Panc1 (cell line): ENCODE measurements at places on chromosomes 11 and 22. TPM values are rescaled to one million over a fixed set of nuclear protein-coding genes. Genes with fewer than 3 reads are reported as not detected.

The FOLR2 gene
- not detected for total RNA-seq

DNA sequence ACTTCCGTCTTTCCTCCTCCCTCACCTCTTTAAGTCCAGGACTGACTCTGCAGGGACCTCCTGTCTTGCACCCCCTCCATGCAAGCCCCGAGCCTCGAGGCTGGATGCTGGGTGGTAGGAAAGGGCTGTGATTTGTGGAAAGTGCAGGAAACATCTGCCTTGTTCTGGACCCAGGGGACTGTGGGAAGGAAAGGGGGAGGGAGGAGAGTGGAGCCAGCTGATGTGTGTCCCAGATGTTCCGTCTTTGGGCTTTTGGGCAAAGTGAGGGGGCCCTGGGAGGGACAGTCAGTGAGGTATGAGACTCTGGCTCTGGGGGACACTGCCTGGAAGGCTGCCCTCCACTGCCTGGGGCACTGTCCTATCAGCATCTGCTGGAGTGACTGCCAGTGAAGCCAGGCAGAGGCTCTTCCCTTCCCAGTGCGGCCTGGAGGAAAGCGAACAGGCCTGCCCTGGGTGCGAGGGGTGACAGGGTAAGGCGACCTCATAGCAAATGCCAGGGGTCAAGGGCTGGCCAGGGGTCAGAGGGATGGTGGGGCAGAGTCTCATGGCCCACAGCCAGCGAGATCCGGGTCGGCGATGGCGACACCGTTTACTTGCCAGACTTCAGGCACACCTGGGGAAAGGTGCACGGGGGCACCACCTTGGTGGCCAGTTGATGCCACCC lies 1.7 kb downstream of the MRGPRD start:
- no peak for DNase-seq

The ADM2 gene
- total RNA-seq: 3.9 TPM

- DNase-seq: no peak
These were observed 98.2 kb upstream of the SLC6A5 start for GRCh38 chr11:20501252-20501651.

DNA sequence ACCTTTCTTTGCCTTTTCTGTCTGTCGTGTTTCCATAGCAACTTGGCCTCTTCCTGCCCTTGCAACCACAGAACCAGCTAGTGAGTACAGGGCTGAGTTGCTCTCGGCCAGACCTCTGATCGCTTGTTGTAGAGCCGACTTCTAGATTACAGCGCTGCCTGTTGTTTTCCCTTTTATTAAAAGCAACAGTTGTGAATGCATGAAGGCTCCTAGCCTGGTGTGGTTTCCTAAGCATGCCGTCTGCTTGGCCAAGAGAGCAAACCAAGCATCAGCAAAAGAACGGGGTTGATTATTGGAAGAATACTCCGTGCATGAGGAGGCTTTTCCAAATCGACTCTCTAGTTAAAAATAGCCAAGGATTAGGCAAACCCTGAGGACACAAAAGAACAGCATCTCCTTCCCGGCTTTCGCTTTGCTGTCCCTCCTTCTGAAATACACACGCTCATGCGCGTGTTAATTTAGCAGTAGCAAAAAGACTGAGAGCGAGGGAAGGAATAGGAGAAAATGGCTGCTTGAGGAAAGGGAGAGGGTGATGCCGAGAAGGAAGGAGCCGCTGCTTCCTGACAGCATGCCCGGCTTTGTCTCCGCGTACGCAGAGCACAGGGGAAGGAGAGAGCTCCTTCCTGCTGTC lies 71.5 kb upstream of the TTC12 start:
- no peak for DNase-seq

DNA sequence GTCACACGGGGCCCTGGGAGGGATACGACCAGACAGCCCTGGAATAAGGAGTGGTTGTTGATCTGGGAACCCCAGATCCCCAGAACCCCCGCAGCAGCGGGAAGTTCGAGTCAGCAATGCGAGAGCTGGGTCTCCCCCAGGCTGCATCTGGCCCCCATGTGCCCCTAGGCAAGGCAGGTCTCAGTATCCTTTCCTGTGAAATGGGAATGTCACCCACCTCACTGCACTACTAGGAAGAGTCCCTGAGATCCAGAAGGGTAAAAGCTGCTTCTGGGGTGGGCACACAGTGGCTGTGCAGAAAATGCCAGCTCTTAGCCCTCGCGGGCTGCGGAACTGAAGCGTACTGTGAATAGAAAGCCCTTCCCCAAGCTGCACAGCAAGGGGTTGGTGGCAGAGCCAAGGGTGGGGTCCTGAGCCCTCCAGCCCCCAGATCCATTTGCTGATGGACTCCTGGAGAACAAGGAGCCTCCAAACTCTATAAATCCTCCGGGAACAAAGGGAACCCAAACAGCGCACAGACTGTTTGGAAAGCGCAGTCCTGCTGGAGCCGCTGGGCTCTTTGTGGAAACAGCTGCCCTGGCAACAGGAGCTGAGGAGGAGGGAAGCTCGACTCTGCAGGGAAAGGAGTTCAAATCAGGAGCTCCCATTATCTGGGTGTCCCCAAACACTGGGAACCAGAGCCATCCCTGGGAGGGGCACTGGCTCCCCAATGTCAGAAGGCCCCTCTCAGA lies 68.2 kb upstream of the SHISAL1 start:
- DNase-seq: no peak

DNA sequence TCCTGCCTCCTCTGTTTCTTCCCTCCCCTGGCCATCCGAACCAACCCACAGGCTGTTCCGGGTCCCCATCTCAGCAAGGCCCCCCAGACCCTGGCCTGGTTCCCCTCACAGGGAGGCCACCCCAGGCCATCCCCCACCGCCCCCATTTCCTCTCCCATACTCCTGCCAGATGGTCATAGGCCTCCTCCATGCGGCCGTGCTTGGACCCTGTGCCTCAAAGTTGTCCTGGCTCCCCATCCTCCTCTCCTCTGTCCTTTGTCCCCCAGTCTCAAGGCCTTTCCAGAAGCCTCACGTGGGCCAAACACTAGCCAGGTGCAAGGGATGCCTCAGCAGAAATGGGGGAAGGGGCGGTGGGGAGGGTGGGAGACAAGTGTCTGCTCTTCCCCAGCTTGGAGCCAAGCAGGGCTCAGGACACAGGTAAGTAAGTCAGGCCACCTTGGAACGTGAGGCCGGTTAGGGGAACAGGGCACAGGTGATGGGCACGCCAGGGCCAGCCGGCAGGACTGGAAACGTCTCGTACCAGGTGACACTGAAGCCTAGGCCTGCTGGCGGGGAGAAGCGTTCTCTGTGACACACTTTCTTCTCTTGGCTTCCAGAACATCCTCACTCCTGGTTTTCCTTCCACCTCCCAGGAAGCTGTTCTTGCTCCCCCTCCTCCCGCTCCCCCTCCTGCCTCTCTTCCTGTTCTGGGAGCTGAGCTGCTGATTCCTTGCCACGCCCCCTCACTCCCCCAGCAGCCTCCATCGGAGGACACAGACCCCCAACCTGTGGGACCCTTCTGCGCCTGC lies 31.5 kb upstream of the SLC22A12 start:
- DNase-seq: no peak

DNA sequence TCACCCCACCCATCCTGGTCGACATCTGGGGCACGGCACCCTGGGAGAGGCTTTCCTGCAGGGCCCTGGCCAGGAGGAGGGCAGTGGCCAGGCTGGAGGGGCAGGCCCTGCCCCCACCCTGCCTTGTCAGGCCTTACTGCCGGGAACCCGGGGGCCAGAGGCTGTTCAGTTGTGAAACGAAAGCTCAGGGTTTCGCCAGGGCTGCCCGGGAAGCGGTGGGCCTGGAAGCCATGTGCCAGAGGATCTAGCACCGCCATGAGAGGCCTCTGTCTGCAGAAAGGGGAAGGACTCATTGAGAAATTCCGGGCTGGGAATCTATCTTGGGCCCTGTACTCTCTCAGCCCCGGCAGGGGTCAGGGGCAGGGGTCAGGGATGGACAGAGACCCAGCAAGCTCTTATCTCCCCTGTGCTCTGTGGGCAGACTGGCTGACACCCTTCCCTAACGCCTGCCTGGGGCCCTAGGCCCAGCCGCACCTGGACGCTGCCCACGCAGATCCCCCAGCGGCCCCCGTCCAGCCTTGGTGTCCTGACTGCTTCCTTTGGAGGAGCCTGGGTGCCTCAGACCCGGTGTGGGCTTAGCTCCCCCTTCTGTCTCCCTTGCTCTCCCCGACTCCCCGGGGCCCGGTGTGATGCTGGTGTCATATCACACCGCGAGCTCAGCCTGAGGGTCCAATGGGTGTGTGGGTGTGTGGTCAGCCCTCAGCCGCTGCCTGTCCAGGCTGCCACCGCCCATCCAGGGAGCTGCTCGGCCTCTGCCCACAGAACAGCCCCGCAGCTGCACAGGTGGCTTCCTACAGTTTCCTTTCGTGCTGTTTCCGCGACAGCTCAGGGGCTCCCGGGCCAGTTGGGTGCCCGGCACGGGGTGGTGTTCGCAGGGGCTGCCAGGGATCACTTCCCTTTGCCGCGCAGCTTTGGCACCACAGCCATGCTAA lies 6.5 kb downstream of the PIM3 start:
- no peak for DNase-seq

The LARGE1 gene
- 2.5 TPM for total RNA-seq

The ARHGEF17 gene
- 43.2 TPM for total RNA-seq

The GRM5 gene
- 0.03 TPM for total RNA-seq

GRCh38 chr11:114395736-114396135 lies 4.6 kb downstream of the C11orf71 start:
- no peak for DNase-seq

DNA sequence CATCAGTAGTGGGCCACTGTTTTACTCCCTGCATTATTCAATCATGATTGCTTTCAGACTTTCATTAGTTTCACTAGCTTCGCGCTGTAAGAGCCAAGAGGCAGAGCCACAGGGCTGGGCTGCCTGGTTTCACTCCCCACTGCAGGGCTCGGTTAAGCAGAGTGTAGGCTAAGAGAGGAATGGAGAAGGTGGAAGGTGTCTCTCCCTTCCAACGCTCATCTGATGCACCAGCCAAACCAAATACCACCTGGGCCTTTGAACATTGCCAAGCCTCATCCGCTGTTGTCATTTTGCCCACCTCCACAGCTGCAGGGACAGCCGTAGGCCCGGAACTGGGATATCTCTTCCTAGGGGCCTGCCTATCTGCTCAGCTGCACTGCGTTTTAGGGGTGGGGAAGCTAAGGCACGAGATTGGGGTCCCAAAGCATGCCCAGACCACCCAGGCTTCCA lies 480 bp upstream of the SMARCB1 start:
- no peak for DNase-seq

- no peak for DNase-seq
These were observed 7.4 kb downstream of the CSNK1E start for GRCh38 chr22:38309614-38310517.

GRCh38 chr11:7319501-7319900 lies 67.8 kb downstream of the SYT9 start:
- no peak for DNase-seq

GRCh38 chr22:38753948-38754750 lies 1.6 kb downstream of the SUN2 start:
- DNase-seq: no peak

The SPECC1L gene
- total RNA-seq: 43.3 TPM
